NCI-H345 (cell line): ENCODE measurements at places on chromosomes 7 and 10.

- DNase-seq, result no peak
Measured at GRCh38 chr10:110912374-110912773, 6.6 kb downstream of the BBIP1 start.

DNA sequence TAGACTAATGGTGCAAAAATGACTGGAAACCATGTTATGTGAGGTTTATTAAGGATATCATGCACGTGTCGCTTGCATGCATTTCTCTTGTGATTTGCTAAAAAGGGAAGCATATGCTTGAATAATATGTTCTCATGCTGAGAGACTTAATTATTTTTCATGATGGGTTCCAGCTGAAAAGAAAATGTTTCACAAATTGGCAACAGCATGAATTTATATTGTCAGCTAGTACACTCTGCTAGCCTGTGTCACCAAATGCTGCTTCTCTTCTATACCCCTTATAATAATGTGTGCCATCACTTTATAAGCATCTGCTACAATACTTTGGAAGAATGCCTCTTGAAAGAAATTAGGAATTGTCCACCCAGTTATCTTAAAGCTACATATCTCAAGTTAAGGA is 63.0 kb downstream of the GNAI1 start:
- DNase-seq, result no peak

DNA sequence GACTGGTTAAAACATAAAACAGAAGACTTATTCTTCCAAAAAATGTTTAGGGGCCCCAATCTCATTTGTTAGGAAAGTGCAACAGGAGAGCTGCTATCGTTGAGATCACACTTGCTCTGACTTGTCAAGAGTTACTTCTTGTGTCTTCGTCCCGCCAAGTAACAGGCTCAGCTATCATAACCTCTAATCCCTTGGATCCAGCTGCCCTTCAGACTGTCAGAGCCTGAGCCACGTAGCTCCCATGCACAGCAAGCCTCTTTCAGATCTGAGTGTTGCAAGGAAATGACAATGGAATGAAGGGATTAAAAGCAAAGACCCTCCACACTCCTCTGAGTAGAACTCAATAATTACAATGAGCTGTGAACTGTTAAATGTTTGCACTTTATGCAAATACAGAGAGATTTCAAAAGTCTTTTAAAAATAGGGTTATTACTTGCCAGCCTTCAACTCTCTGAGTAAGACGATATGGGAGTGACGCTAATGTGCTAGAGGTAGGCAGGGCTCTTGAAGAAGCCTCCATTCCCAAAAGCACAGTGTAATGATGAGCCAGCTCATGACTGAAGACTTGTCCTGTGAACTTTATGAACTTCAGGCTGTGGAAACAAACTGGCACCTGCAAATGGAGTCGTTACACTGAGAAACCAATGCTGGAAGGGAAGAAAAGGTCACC is 28.4 kb upstream of the CDK13 start:
- DNase-seq, result no peak

DNA sequence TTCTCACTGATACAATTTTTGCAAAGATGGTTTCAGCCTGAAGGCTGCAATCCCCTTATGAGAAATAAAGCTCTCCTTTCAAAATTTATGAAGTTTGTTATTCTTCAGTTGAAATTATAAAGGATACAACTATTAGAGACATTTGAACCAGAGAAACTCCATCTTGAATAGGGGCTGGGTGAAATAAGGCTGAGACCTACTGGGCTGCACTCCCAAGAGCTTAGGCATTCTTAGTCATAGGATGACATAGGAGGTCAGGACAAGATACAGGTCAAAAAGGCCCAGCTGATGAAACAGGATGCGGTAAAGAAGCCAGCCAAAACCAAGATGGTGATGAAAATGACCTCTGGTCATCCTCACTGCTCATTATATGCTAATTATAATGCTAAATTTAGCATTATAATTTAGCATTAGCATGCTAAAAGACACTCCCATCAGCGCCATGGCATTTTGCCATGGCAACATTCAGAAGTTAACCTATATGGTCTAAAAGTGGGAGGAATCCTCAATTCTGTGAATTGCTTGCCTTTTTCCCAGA is 22.4 kb upstream of the IFIT1B start:
- no peak for DNase-seq

DNA sequence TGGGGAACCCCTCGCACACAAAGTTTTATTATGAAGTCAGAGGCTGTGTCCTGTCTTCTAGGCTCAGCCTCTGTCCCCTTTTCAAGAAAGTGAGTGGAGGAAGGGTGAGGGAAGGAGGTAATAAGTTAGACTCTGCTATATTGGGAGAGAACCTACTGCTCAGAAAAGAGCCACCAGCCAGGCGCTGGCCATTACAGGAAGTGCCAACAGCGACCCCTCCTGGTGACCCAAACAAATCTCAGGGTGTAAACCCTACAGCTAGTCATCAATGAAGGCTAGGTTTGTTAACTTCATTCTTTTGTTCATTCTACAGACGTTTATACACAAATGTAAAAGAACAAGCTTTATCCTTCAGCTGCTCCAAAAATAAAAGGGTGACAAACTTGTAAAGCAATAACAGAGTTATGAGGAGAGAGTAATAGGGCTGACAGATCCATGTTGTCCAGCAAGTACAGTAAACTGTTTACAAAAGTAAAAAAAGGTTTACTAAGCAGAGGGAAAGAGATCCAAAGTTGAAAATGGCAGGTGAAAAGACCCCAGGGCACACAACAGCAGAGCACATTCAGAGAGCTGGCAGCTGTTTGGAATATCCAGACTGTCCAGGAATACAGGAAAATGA is 82.7 kb downstream of the FAM204A start:
- no peak for DNase-seq

- DNase-seq, result no peak
Measured at GRCh38 chr7:110842796-110843195, 248.1 kb upstream of the LRRN3 start.

GRCh38 chr7:151663382-151664100 is 143.8 kb upstream of the RHEB start:
- DNase-seq, result no peak

DNA sequence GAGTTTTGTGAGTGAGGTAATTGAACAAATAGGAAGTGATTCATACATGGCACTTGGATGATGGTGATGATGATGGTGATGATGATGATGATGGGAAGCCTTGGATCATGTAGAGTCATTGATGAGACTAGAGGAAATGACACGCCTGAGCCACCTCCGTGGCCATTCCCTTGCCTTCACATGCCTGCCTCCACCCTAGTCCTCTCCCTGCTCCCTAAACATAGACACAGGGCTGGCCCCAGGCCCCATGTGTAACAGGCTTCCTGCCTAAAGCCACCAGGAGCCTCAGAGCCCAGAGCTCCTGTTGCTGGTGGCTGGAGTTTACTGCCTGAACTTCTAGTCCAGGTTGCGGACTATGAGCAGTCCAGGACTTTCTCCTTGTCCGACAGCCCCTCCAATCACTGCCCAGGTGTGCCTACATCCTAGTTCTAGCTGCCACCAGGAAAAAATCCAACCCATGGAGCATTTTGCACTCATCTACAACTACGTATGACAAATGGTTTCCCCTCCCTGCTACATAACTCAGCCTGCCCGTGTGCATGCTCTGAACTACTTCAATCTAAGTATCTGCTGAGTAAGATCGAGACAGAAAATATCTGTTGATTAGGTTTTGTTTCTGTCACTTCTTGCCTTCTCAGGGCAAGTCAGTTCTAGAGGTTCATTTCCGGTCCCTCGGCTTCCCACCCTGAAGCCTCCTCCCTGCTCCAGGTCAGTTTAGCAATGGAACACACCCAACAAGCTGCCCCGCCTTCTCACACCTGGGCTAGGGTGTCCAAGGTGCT is 35.5 kb upstream of the KDM7A start:
- DNase-seq, result no peak

- DNase-seq, result no peak
Measured at GRCh38 chr10:13973742-13974141, 357.0 kb downstream of the FRMD4A start.

DNA sequence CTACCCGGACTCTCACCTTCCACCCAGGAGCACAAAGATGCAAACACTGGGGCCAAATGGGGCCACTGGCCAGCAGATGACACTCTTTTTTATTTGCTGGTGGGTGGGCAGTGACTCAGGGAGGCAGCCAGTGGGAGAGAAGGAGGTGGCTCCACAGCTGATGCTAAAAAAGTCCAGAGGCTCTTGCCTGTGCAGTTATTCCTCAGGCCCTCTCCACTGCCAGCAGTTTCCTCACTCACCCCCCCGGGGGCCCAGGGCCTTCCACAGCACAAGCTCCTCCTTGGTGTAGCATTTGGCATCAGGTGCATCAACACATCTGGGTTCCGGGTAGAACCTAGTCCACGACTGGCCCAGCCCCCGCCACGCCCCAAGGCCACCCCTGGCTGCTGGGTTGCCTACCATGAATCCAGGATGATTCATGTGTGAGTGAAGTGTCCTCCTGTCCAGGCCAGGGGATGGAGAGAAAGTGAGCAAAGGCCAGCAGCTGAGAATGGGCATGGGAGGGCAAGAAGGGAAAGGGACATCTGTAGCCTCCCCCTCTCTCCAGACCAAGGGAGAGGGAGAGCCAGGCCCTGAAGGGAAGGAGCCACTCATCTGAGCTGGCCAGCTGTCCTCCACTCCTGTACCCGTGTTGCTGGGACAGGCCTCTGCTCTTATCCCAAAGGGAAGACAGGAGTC is 1.7 kb upstream of the KCNH2 start:
- DNase-seq, result peak; percentile 16

DNA sequence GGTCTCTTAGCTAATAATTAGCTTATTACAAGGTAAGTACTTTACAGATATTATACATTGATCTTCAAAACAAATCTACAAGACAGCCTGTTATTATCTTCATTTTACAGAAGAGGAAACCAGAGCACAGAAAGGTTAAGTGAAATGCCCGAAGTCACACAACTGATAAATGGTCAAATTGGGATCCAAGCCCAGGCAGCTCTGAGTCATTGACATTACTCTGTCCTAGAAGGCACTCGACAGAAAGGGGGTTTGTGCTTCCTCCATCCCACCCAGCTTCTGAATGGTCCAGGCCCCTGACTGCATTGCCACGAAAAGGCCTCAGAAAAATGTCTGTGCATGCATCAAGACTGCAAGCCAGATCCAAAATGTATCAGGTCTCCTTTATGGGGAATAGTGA is 81.3 kb upstream of the ZNF438 start:
- no peak for DNase-seq

DNA sequence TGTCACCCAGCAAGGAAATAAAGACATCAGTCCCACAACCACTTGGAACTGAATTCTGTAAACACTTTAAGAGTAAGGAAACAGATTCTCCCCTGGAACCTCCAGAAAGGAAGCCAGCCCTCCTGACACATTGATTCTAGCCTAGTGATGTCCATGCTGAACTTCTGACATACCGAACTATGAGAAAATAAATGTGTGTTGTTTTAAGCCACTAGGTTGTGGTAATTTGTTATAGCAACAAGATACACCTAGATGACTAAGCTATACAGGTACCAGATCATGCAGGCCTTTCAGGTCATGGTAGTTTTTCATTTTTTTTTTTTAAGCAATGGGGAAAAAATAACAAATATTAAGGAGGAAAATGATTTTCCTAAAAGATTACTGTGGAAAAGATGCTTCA is 37.6 kb upstream of the LRRTM3 start:
- DNase-seq, result no peak

DNA sequence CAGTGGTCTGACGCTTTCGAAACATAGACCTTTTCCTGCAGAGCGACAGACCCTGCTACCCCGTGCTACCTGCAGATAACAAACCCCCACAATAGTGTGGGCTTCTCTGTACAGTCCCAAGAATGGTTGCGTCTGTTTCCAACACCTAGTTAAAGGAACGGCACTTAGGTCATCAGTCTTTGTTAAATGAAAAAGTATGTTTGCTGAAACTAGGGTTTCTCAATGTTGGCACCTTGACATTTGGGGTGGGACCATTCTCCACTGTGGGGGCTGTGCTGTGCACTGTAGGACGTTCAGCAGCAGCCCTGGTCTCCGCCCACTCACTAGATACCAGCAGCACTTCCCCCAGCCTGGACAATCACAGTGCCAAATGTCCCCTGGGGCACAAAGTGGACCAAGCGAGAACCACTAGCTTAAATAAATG is 13.7 kb downstream of the TECTB start:
- no peak for DNase-seq

DNA sequence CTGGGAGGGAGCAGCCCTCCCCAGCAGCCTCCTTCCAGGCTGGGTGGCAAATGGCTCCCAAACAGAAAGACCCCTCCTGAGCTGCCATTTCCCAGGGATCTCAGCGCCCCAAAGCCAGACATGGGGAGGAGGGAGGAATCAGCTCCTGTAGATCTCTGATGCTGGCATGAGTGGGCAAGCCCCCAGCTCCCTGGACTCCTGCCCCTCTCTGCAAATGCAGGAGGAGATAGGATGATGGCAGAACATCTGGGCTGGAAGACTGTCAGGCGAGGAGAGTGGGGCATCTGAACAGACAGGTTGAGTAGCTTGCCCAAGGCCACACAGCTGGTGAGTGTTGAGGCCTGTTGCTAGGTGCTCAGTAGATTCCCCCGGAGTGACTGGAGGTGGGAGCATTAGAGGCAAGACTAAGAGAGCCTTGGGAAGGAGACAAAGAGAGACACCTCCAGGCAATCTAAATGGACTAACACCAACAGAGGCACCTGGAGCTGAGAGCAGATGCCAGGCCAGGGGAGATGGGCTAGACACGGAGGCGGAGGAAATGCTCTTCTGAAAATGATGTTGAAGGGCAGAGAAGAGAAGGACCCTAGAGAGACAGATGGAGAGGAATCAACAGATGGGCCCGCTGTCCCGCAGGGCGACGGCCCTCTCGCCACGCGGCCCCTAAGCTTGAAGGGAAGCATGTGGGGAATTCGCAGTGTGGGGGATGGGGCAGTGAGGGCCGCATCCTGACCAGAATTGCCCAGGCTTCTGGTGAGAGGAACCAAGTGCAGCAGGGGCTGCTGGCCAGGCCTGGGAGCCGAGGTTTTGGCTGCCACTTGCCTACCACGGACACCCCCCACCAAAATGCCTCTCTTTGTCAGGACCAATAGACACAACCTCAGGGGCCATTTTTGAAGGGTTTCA is 84.8 kb upstream of the LRRC4 start:
- DNase-seq, result no peak

GRCh38 chr7:27532314-27532713 is 130.4 kb downstream of the HIBADH start:
- DNase-seq, result no peak

DNA sequence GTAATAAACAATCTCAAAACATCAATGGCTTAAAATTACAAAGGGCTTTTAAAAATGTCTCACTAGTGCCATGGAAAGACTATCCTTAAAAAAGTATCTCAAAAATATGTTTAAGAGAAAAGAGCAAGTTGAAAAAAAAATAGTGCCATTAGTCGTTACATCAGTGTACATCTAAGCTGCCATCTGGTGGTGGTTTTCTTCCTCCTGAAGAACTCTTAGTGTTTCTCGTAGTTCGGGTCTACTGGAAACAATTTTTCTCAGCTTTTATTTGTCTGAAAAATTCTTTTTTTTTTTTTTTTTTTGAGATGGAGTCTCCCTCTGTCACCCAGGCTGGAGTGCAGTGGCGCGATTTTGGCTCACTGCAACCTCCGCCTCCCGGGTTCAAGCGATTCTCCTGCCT is 5.9 kb upstream of the GARIN1A start:
- no peak for DNase-seq

GRCh38 chr10:90779548-90779947 is 78.3 kb downstream of the HTR7 start:
- DNase-seq, result no peak

GRCh38 chr7:778968-779451 is 51.9 kb upstream of the PRKAR1B start:
- DNase-seq, result peak; percentile 86

- no peak for DNase-seq
Measured at GRCh38 chr10:24953675-24954074, 1.3 kb upstream of the PRTFDC1 start.
